ENCODE measurements at places on chromosomes 11 and 22. TPM values are rescaled to one million over a fixed set of nuclear protein-coding genes. Genes with fewer than 3 reads are reported as not detected.

Gene IRAG1
- total RNA-seq, result not detected

Gene SLC25A18
- not detected for total RNA-seq

Gene OR4A16
- not detected for total RNA-seq

Gene C22orf31
- not detected for total RNA-seq

- no peak for DNase-seq
Observed at GRCh38 chr11:2399488-2400068, 972 bp upstream of the TSSC4 start.

DNA sequence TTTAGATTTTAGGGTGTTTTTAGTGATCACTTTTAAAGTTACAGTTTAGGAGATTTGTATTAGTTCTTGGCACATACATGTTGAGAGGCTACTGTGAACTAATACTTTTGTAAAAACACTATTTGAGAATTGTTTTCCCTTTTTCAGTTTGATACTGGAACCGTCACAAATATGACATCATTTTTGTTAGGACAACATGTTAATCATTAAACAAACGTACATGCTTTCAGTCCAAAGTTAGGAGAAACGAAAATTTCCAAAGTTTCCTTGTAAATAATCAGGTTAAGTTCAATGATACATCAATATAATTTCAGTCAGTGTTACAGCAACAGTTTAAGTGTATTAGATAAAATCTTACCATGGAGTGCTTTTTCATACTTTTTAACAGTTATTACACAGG lies 53.1 kb downstream of the SPECC1L start:
- DNase-seq, result no peak

Gene NAALADL1
- 10.3 TPM for total RNA-seq

Gene AGBL2
- 5.5 TPM for total RNA-seq

- DNase-seq, result no peak
Observed at GRCh38 chr11:103946793-103947545, 89.5 kb upstream of the DDI1 start.

All from activated naive CD8-positive, alpha-beta T cell treated with anti-CD3 and anti-CD28 coated beads for 36 hours (primary cell).